ENCODE measurements at places on chromosomes 11 and 22.

DNA sequence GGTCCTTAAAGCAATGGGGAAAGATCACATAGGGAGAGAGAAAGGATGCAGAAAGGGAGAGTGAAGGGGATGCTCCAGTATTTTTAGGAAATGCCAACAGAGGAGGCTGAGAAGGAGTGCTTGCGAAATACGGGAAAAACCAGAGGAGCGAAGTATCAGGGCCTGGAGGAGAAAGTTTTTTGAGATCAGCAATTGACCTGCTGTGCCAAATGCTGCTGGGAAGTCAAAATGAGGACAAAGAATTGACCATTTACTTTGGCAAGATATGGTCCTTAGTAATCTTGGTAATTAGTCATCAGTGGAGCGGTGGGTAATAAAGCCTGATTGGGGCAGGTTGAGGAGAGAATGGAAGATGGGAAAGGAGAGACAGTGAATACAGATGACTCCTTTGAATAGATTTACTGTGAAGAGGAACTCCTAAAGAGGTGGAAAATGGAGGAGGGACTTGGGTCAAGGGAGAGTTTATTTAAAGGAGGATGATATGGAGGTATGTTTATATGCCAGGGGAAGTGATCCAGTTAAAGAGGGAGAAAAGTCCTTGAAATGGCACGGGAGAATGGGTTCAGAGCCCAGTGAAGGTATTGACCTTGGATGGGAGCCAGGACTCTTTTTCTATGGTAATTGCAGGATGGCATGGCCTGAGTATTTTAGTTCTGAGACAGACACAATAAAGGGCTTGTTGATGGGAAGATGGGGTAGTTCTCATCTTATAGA is 111.5 kb downstream of the PKNOX2 start:
- DNase-seq, result no peak

- DNase-seq, result no peak
Measured at GRCh38 chr22:46869831-46870441, 107.5 kb downstream of the TBC1D22A start.

- DNase-seq, result no peak
Measured at GRCh38 chr22:44180706-44181032, at the start of gene PARVG. TSS of gene PARVG (plus strand) at chr22:44180925. CDS start at chr22:44183330, 2,405 bp downstream.

- no peak for DNase-seq
Measured at GRCh38 chr11:12777208-12777874, 103.1 kb downstream of the TEAD1 start.

GRCh38 chr11:33068611-33069340 is 29.4 kb downstream of the TCP11L1 start:
- no peak for DNase-seq

DNA sequence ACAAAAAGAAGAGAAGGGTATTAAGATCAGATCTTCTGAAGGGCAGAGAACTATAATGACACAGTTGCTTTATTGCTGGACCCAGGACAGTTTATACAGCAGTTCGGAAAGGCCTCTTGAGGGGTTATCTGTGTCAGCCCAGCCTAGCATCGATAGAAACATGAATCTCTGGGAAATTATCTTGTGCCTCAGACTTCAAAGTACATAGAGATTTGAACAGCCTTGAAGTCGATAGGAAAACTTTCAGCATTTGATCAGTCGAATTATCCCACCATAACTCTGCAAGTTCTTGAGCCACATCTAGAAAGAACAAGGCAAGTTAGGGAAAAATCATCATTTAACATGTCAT is 2.5 kb upstream of the LMO2 start:
- no peak for DNase-seq

- no peak for DNase-seq
Measured at GRCh38 chr11:80417681-80418080, 976.9 kb upstream of the TENM4 start.
